ENCODE measurements at places on chromosomes 5 and 9. TPM values are rescaled to one million over a fixed set of nuclear protein-coding genes. Genes with fewer than 3 reads are reported as not detected.

DNA sequence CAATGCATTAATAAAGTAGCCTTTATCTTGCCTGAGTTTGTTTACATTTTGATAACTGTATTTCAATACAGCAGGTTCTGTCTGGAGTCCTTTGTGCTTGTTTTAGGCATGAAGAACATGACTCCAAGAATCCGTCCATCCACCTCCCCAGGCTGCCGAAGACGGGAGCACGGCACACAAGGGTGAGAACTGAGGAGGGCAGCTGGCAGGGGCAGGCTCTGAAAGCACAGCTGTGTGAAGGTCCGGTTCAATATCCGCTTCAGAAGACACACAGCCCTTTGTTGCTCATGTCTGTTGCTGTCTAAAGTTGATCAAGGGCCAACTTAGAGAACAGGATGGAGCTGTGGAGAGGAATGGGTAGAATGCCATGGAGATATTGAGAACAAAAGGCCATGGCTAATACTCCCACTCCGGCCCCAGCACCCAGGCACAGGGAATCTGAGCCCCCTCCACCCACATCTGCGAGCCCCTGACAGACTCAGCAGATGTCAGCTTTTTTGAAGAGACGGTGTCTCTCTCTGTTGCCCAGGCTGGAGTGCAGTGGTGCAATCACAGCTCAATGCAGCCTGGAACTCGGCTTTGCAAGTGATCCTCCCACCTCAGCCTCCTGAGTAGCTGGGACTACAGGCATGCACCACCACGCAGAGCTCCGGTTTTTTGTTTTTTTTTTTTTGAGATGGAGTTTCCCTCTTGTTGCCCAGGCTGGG lies 58.5 kb upstream of the GNE start:
- DNase-seq: no peak
- H3K27ac ChIP-seq: no peak overlapping the region
- H3K36me3 ChIP-seq: no peaks in the 10 kb centered on the region

SPATA31A3 gene
- not detected for total RNA-seq

DNA sequence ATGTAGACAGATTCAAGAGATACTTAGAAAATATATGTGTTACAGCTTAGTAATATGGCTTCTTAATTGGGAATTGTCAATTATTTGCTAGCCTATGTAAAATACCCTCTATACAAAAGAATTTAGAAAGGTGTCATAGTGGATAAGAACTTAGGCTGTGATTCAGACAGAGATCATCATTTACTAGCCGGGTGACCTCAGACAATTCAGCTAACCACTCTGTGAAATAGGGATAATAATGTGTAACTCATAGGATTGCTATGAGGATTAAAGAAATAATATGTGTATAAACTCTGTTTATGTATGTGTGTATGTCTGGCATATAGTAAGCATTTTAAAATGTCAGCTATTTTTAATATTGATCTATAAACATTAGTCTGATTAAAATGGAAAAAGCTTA lies 5.9 kb upstream of the LARS1 start:
- no peaks in the 10 kb centered on the region for H3K27me3 ChIP-seq

PCDHGA4 gene
- total RNA-seq: 3.6 TPM

SLC9A3 gene
- 1.7 TPM for total RNA-seq

DNA sequence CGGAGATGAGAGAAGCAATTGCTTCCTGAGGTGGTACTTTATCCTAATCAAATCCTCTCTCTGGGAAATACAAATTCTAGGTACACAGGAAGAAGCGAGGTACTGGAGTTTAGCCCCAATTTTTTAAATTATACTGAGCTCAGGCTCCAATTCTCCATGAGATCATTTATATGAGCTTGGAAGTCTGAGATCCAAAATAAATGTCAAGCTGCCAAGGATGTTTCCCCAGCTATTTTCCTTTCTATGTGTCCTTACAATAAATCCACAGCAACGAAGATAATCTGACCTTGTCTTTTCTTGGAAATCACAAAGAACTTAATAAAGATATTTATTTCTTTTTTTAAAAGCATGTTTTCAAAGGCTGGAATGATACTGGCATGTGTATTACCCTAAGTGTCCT lies 597.3 kb downstream of the GABRG2 start:
- DNase-seq: no peak
- H3K27me3 ChIP-seq: no peaks in the 10 kb centered on the region
- H3K27ac ChIP-seq: no peak overlapping the region
- no peaks in the 10 kb centered on the region for H3K36me3 ChIP-seq

GRCh38 chr5:167378894-167379723 lies 912.3 kb upstream of the WWC1 start:
- H3K27me3 ChIP-seq: no peaks in the 10 kb centered on the region
- H3K4me1 ChIP-seq: no peaks in the 10 kb centered on the region
- H3K4me3 ChIP-seq: no peak overlapping the region
- no peak overlapping the region for H3K27ac ChIP-seq
- H3K36me3 ChIP-seq: no peaks in the 10 kb centered on the region
- DNase-seq: no peak

- H3K4me3 ChIP-seq: no peak overlapping the region
- H3K4me1 ChIP-seq: no peaks in the 10 kb centered on the region
- no peaks in the 10 kb centered on the region for H3K36me3 ChIP-seq
- no peaks in the 10 kb centered on the region for H3K27me3 ChIP-seq
Measured at GRCh38 chr9:76431601-76432000, 27.4 kb upstream of the GCNT1 start.

GRCh38 chr5:44774279-44774880 lies 34.4 kb upstream of the MRPS30 start:
- no peaks in the 10 kb centered on the region for H3K36me3 ChIP-seq
- H3K4me3 ChIP-seq: no peak overlapping the region
- no peak for DNase-seq
- no peak overlapping the region for H3K27ac ChIP-seq
- no peaks in the 10 kb centered on the region for H3K27me3 ChIP-seq
- H3K4me1 ChIP-seq: no peaks in the 10 kb centered on the region

DNA sequence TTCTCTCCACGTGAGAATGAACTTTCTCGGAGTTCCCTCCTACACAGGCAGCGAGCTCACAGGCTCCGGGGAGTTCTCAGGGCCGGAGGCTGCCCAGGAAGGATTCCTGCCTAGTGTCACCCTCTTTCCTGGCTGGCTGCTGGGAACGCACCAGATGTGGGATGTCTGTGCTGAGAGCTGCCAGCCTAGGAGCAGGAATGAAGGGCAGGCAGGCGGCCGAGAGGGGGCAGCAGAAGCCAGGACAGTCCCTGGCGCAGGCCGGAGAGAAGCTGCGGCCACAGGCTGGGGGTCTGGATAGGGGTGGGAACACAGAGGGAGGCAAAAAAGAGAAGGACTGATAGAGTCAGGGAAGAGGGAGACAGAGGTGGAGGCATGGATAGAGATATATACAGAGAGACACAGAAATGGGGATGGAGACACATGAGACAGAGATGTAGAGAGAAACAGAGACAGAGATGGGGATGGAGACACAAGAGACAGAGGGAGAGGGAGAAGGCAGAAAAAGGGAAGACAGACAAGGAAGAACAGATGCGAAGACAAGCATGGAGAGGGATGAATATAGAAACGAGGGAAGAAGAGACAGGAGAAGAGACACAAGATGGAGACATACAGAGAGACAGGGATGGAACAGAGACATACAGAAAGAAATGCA lies 25.3 kb upstream of the ENHO start:
- H3K36me3 ChIP-seq: no peaks in the 10 kb centered on the region
- peaks cover 30% of the 10 kb centered on the region for H3K27me3 ChIP-seq
- no peak overlapping the region for H3K27ac ChIP-seq
- DNase-seq: no peak
- H3K4me1 ChIP-seq: peaks cover 17% of the 10 kb centered on the region
- H3K4me3 ChIP-seq: no peak overlapping the region

DNA sequence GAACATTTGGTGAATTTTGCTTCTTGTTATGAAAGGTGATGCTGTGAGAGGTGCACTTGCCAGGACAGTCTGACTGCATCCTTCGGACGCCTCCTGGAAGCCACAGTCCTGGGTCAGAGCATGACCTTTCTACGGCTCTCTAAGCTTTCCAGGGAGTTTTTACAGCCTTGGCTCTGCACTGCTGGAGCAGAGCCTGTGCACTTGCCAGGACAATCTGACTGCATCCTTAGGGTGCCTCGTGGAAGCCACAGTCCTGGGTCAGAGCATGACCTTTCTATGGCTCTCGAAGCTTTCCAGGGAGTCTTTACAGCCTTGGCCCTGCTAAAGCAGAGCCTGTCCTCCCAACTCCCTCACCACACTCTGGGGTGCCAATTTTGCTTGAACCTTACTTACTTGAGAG lies 49.6 kb downstream of the CCDC180 start:
- DNase-seq: no peak
- no peaks in the 10 kb centered on the region for H3K27me3 ChIP-seq
- H3K27ac ChIP-seq: no peak overlapping the region
- H3K4me1 ChIP-seq: no peaks in the 10 kb centered on the region

- no peak overlapping the region for H3K27ac ChIP-seq
- no peaks in the 10 kb centered on the region for H3K4me1 ChIP-seq
- no peaks in the 10 kb centered on the region for H3K36me3 ChIP-seq
- H3K4me3 ChIP-seq: no peak overlapping the region
- no peaks in the 10 kb centered on the region for H3K27me3 ChIP-seq
Measured at GRCh38 chr9:115170358-115171073, 52.6 kb upstream of the TNC start.

ACOT12 gene
- not detected for total RNA-seq

- H3K4me3 ChIP-seq: peak overlapping the region; percentile 54
- H3K4me1 ChIP-seq: peaks cover 78% of the 10 kb centered on the region
- no peak for DNase-seq
- peaks cover 8% of the 10 kb centered on the region for H3K36me3 ChIP-seq
- peak overlapping the region; percentile 86 for H3K27ac ChIP-seq
- H3K27me3 ChIP-seq: no peaks in the 10 kb centered on the region
Measured at GRCh38 chr9:129886226-129887174, 51.2 kb downstream of the USP20 start.

DNA sequence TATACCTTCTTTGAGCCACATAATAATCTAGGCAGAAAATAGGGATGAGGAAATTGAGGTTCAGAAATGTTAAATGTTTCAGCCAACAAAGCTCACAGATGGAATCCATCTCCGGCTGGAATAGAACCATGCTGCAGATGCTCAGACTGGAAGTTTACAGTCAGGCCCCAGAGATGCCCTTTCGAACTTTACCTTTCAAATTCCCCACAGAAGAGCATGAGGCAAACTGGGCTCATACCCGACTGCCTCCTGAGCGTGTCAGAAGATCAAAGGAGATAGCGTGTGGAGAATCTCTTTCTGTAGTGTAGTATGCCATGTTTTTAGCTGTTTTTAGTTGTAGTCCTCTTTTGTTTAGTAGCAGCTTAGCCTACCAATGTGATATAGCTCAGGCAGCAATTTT lies 72.0 kb upstream of the DAP start:
- no peaks in the 10 kb centered on the region for H3K4me1 ChIP-seq
- no peak overlapping the region for H3K27ac ChIP-seq
- no peaks in the 10 kb centered on the region for H3K36me3 ChIP-seq
- DNase-seq: no peak
- H3K27me3 ChIP-seq: no peaks in the 10 kb centered on the region

DNA sequence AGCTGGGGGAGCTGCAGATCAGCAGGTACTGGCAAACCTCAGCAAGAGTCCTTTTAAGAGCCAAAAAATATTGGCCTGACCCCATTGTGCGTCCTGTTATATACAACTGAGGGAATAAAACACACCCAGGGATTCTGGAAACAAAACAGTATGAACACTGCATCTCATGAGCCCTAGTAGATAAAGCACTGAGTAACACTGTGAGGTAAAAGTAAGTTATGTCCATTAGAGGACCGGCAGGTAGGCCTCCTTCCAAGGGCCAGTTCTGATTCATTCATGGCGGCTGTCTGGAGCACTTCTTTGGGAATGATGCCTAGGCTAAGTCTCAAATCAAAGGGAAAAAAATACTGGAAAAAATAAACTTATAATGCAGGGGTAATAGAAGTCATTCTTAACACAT lies 64.9 kb downstream of the PDE4D start:
- H3K27ac ChIP-seq: no peak overlapping the region
- no peaks in the 10 kb centered on the region for H3K27me3 ChIP-seq

GRCh38 chr5:134053840-134054338 lies 49.1 kb upstream of the VDAC1 start:
- peak overlapping the region; percentile 46 for H3K27ac ChIP-seq
- no peaks in the 10 kb centered on the region for H3K27me3 ChIP-seq
- H3K4me3 ChIP-seq: no peak overlapping the region
- no peaks in the 10 kb centered on the region for H3K4me1 ChIP-seq
- H3K36me3 ChIP-seq: no peaks in the 10 kb centered on the region

GRCh38 chr9:18438300-18438925 lies 35.5 kb upstream of the ADAMTSL1 start:
- peak overlapping the region; percentile 85 for H3K27ac ChIP-seq
- H3K27me3 ChIP-seq: no peaks in the 10 kb centered on the region
- H3K4me1 ChIP-seq: peaks cover 53% of the 10 kb centered on the region
- DNase-seq: no peak

GRCh38 chr5:128357226-128357625 lies 180.8 kb downstream of the FBN2 start:
- H3K4me3 ChIP-seq: no peak overlapping the region
- DNase-seq: no peak
- H3K27ac ChIP-seq: no peak overlapping the region

DNA sequence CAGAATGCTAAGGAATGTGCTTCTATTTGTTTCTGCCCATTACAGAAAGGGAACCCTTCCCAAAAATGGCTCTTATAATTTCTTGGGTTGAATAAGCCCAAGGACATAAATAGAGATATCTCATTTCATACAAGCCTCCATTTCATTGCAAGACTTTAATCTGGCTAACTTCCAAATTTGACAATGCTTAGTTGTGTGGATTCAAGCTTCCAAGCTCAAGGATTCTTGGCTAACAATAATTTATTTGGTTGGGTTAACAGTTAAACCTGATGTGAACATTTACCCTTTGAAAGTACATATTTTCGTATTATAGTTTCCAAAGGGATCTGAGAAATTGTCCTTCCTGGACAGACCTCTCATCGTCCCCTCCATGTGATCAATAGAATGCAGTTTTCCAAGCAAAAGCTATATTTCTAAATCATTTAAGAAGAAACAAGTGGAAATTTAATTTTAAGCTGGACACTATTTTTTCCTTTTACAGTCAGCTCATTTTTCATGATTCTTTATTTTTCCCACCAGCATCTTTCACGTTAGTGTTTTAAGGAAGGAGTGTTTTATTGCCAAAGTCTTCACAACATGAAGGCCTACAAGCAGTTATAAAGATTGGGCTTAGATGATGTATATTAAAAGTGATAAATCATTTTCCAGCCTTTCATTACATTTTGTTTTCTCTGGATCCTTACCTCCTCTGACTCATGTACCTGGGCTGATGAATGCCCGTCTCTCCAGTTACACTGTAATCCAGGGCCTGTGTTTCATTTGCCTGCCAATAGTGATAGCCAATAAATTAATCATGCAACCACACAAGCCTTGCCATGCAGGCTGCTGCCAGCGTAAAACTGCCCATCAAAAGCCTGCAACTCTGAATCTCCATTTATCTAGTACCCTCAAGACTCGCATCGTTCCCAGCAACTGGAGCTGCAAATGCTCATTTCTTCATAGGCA lies 176.7 kb downstream of the NTRK2 start:
- H3K4me3 ChIP-seq: no peak overlapping the region
- no peaks in the 10 kb centered on the region for H3K36me3 ChIP-seq
- peaks cover 7% of the 10 kb centered on the region for H3K4me1 ChIP-seq

GRCh38 chr9:104775976-104776375 lies 12.0 kb downstream of the NIPSNAP3B start:
- peaks cover 5% of the 10 kb centered on the region for H3K36me3 ChIP-seq
- H3K27me3 ChIP-seq: no peaks in the 10 kb centered on the region
- no peak overlapping the region for H3K4me3 ChIP-seq
- DNase-seq: no peak

- DNase-seq: no peak
- H3K4me3 ChIP-seq: no peak overlapping the region
- no peaks in the 10 kb centered on the region for H3K36me3 ChIP-seq
- no peaks in the 10 kb centered on the region for H3K4me1 ChIP-seq
- H3K27ac ChIP-seq: no peak overlapping the region
Measured at GRCh38 chr5:166165596-166165995, 2125.8 kb upstream of the WWC1 start.

Data from esophagus muscularis mucosa (tissue), 4 donors.